Muscle of back (tissue), 13 donors: ENCODE measurements at places on chromosomes 2 and 18.

GRCh38 chr2:237790353-237790752 lies 8.2 kb upstream of the RBM44 start:
- DNase-seq, result no peak

DNA sequence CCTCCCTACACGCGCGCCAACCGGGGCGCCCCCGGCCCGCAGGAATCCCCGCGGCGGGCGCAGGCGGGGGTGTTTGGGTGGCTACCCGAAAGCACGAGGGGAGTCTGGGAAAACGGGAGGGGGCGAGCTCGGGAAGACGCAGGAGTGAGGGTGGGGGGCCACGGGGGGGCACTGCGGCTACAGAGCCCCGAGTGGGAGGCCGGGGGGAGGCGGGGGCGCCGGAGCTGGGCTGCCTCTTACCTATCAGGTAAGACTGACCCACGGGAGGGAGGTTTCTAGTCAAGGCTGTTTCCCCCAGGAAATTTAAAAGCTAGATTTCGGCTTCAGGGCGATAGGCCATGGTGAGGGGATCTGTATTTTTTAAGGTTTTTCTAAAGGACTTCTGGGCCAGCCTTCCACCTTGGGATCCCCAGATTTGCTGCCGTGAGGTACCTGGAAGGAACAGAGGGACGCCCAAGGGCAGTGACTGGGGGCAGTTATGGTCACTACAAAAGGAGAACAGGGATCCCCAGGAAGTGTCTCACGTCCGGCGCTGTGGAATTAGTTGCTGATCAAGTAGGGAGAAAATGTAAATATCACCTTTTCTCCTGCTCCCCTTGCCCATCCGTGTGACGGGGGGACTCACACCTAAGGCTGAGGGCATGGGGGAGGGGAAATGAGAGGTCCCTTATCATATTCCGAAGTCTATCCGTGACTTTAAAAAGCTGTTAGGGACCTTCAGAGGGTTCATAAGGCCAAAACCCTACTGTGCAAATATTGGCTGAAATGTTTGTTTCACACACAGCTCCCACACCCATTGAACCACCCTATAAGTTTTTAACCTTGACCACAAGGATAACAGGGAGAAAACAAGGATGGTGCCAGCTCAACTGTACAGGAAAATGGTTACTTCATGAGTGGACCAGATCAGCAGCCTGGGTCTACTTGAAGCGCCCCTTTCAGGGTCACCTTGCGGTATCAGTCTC lies 638 bp upstream of the IRS1 start:
- DNase-seq, result peak; percentile 54

GRCh38 chr2:221286406-221286805 lies 285.7 kb downstream of the EPHA4 start:
- DNase-seq, result no peak

GRCh38 chr2:130314377-130314776 lies 28.3 kb upstream of the IMP4 start:
- no peak for DNase-seq

GRCh38 chr18:74493689-74494088 lies 2.5 kb upstream of the CNDP2 start:
- DNase-seq, result peak; percentile 61

- peak; percentile 32 for DNase-seq
Measured at GRCh38 chr2:28274911-28275685, 117.6 kb upstream of the FOSL2 start.

GRCh38 chr2:62408241-62408677 lies 97.7 kb downstream of the TMEM17 start:
- peak; percentile 10 for DNase-seq

DNA sequence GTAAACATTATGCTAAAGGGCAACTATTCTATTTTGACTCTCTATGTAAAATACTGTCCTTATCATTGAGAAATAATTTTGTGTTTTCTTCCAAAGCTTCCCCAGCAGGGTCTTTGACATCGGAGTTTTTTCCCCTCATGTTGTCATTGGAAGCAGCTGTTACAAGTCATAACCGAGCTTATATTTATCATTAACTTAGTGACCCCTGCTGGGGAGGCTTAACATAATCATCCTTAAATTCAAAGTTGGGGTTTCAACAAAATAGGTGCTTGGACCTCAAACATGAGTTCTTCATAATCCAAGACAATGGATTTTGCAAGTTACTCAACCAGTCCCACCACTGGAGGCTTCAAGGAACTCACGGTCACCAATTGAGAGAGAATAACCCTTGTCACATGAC lies 330.9 kb downstream of the DCC start:
- peak; percentile 8 for DNase-seq

DNA sequence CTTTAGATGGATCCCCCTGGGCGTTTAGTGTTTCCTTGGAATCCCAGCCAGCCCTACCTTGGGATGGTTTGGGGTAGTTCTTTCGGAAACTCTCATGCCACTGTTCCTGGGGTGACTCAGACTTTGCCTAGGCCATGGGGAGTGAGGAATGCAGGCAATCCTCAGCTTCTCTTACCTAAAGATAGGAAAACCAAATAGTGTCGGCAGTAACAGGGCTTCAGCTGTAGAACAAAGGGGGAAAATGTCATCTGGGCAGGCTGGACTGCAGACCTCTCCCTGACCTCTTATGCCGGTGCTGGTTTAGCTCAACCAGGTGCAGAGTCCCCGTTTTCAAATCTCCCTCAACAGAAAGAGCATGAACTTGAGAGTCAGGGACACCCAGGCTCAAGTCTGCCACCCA lies 252.1 kb downstream of the TSN start:
- DNase-seq, result no peak

- DNase-seq, result no peak
Measured at GRCh38 chr2:9712263-9712662, 81.5 kb upstream of the YWHAQ start.

- peak; percentile 15 for DNase-seq
Measured at GRCh38 chr2:151827564-151828142, 568 bp downstream of the ARL5A start.

- no peak for DNase-seq
Measured at GRCh38 chr18:23669804-23670405, 7.2 kb upstream of the ANKRD29 start.

GRCh38 chr2:9377461-9378097 lies 45.7 kb downstream of the ITGB1BP1 start:
- DNase-seq, result no peak

DNA sequence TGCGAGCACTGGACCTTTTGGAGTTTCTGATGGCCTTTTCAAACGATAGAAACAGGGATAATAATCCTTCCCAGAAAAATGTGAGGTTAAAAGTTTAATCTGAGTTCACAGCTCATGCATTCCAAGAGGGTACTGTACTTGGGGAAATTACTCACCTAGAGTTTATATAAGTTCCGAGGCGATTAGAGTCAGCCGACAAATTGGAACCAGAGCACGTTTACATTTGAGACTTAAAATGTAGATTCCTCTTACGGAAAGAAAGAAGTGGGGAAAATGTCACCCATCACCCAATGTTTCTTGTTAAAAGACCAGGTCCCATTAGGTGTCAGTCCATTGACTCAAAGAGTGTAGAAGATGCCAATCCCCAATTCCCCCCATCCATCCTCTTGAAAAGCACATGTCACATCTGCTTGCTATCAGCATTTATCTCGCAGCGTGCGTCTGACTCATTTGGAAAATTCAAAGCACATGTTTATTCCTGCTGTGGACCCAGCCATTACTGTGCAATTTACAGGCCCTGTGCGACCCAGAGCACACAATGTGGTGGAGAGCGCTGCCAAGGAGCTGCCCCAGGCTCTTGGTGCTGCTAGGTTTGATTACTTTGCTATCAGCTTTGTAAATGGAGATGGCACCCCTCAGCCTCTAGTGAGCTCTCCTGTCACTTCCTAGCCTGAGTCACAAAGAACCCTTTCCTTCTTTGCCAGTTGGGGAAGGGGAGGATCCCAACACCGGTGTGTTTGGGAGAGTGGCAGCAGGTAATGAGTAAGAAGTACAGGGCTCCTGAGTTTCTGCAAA lies 104.8 kb downstream of the COLEC12 start:
- DNase-seq, result peak; percentile 92

DNA sequence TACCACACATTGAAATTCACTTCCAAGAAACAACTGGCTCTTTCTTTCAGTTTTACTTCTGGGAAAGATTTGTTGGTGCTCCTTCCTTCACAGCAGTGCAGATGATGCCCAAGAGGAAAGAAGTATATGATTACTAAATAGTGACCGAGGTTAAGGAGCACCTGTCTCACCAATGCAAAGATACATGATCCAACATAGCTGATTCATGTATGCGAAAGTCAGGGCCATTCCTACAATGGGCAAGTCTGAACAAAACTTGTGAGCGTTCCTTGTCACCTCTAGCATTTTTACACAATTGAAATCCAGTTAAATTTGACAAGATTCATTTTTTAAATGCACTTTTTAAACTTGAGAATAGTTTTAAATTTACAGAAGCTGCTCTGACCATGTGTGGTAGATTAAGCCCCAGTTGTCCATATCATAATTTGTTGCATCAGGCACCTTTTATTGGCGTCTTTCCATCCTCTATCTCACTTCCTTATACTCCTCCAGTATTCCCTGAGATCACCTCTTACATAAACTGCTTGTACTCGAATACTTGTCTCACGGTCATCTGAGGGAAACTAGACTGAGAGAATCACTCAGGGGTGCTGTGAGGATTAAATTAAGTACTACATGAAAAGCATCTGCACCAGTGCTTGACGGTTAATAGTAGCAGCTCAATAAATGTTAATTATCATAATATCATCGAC lies 438.8 kb upstream of the CDH20 start:
- DNase-seq, result no peak

DNA sequence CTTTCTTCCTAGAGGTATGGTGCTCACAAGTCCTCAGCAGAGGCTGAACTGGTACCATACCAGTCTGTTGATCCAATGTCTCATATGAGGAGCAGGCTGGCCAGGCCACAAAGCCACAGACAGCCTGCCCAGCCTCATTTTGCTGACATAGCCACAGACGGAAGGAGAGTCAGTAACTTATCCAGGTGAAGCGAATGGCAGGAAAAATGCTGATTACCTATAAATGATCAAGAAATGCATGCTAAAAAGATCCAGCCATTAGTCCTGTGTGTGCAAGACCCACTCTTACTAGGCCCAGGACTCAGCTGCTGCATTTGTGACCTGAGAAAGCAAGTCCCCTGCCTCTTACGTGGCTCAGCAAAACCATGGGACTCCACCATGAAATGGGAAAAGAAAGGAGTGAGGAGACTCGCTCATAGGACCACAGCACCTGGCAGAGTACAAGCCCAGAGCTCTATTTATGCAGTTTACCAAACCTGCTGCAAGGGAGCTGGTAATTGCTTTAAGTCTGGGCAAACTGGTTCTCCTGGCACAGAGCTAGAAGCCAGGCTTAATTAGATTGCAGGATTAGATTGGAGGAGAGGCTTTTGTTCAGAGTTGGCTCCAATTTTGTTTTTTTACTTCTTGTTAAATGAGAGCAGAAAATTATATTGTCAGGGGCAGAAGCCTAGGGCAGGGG lies 19.0 kb downstream of the RHOB start:
- no peak for DNase-seq

DNA sequence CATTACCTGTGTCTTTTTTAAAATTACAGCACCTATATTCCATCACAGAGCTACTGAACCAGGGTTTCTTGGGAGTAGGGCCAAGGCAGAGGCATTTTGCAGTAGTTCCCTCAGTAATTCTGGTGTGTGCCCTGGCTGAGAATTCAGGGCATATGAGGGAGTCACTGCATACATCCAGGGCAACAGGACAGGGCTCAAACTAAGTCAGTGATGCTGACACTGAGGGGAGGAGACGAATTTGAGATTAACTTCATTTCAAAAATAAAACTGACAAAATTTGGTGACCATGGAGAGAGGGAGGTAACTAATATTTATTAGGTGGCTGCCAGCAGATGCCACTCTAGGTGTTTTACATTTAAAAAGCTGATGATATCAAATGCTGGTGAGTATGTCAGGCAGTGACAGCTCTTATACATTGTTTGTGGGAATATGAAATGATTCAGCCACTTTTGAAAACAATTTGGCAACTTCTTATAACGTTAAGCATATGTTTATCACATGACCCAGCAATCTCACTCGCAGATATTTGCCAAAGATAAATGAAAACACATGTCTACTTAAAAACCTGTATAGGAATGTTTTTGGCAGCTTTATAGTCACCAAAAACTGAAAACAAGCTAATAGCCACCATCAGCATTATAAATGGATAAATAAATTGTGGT lies 20.3 kb downstream of the STRADB start:
- peak; percentile 58 for DNase-seq

DNA sequence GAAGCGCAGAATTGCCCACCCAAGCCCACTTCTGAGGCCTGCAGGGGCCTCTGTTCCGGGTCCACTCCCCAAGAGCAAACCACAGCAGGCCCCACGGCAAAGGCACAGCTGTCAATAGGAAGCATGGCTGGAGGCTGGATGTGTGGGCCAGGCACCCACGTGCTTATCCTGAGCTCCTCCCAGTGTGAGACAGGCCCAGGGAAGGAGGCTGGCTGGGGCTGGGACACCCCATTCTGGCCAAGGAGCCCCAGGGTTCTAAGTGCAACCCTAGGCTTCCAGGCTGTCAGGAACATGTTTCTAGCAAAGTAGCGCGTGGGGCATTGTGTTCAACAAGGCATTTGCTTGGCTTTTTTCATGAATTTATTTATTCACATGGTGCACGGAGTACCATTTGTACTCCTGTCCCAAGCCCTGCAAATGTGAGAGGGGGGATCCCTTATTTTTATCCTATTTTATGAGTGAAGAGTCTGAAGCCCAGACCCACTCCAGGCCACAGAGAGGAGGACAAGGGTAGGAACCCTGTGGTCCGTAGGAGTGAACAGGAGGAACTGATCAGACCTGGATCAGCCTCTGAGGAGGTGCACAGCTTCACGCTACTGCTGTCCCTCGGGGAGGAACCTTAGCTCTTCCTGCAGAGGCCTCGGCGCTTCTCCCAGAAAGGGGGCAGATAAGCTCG lies 6.1 kb upstream of the RAB17 start:
- no peak for DNase-seq
